ENCODE measurements at places on chromosomes 1 and 21.

- no peak for DNase-seq
These were observed 24.4 kb downstream of the YTHDF2 start for GRCh38 chr1:28761189-28761588.

DNA sequence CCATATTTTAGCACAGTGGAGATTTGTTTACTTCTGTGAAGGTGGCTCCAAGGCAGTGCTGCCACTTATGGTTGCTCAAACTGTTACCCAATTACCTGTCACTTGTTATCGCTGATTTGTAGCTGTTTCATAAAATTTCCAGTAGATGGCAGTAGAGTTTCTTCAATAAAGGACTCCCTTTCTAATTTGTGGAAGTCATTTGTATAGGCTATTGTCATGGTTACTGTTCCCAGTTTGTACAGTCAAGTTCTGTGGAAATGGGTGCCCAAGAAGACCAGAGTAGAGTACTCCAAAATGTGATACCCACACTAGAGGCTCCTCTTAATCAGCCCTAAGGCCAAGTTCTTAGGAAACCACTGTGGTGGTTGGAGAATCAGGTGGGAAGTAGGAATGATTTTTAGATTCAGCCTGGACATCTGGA, 186.1 kb downstream of the CLEC20A start:
- peak; percentile 84 for DNase-seq

- DNase-seq, result peak; percentile 22
These were observed 3.9 kb upstream of the PCNX2 start for GRCh38 chr1:233299450-233299849.

GRCh38 chr1:157363660-157364140, 188.6 kb downstream of the FCRL5 start:
- DNase-seq, result peak; percentile 67

DNA sequence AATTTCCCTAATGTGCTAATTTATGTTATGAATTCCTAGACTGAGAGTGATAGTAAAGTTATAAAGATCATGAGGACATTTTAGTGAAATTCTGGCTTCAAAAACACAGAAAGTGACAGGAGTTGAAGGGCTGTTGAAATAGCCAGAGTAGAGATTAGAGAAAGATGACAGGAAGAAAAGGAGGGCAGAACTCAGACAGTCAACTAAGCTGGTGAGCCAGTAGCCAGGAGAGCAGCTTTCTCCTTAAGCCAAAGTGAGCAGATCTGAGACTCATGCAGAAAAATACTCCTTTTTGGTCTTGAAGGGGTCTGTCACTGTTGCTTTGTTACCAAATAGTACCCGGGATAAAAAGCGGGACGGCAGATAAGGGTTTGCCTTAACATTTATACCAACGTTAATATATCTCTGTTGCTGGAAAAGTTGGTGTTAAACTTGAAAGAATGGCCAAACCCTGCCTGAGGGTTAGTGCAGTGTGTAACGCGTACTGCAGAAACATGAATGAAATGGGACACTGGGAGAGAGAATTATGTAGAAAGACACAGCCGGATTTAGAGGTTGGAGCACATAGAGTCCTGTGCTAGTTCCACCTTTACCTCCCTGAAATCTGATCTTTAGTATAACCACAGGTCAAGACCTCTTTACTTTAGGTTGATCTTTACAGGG, 12.8 kb downstream of the AHCYL1 start:
- no peak for DNase-seq

DNA sequence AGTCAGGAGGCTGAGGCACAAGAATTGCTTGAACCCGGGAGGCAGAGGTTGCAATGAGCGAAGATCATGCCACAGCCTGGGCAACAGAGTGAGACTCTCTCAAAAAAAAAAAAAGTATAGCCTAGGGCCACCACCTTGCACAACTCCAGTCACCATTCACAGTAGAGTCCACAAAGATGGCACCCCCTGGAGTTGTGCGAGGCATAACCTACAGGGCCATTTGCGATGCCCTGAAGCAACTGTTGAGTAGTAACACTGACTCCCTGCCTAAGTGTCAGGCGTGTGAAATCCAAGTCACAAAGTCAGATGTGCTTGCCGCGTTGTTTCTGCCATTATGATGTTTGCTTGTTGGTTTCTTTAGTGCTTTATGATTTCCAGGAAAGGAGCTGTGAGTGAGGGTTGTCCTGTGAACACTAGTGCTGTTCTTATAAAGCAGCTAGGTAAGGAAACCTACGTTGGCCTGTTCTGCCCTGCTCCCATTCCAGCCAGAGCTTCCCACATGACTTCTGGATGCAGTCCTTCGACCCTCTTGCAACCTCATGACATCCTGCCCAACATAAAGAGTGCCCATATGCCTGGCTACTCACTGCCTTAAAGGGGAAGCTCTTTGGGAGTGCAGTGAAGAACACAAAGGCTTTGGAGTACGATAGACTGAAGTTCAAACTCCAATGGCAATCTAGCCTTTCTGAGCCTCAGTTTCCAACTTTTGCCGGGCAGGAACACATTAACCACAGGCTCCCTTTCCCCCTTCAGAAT, 29.8 kb downstream of the FHAD1 start:
- peak; percentile 41 for DNase-seq

GRCh38 chr1:117673405-117673804, 67.6 kb downstream of the TENT5C start:
- DNase-seq, result no peak

GRCh38 chr1:51575406-51576084, 41.3 kb upstream of the OSBPL9 start:
- peak; percentile 40 for DNase-seq

DNA sequence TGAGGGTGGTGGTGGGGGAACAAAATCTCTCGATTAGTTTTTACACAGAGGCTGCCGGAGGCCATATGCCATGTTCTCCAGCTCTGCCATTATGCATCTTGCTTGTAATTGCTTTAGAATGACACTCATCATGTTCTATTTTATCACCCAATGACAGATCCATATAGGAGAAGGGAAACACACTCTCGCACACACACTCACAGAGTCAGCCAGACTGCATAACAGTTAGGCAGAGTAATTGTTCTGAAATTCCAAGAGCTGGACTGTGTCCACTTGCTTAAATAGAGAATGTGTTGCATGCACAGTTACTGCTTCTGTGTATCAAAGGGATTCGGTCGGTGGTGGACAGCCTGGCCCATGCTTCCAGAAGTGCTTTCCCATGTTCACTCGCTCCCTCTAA, 30.6 kb downstream of the KCND3 start:
- no peak for DNase-seq

GRCh38 chr1:12345350-12346217, 115.8 kb downstream of the VPS13D start:
- no peak for DNase-seq

- DNase-seq, result no peak
These were observed 9.9 kb downstream of the LMO4 start for GRCh38 chr1:87338566-87338965.

GRCh38 chr1:9253004-9253403, 18.4 kb downstream of the H6PD start:
- peak; percentile 11 for DNase-seq

DNA sequence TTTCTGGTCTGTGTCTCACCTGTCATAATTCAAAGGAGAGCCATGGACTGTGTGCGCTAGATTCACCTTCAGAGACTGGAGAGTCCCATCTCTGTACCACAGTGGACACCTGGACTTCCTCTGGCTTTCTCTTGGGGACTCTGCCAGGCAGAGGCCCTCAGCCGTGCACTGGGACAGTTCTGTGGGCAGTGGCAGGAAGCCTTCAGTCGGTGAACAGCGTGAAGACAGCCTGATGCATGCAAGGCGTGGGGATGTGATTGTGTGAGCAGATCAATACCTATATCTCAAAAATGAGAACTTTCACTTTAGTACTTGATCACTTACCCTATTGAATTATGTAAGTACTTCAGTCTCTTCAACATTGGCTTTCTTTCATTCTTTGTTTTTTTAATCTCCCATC, 245.3 kb downstream of the DISC1 start:
- DNase-seq, result no peak

- no peak for DNase-seq
These were observed 185.4 kb upstream of the AJAP1 start for GRCh38 chr1:4468804-4469514.

DNA sequence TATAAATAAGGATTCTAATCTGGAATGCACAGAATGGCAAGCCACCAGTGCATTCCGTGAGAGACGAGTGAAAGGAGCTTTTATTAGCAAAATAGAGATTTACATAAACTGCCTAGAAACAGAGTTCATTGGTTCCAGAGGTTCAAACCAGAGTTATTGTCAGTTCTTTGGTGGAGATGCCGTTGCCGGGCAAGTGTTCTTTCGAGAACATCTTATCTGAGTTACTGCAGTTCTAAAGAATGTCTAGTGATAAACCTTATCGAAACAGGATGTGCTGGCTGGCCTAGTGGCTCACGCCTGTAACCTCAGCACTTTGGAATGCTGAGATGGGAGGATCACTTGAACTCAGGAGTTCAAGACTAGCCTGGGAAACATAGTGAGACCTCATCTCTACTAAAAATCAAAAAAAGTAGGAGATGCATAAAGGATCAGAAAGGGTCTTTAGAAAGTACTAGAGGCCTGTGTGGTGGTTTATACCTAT, 19.9 kb upstream of the EVI5 start:
- peak; percentile 96 for DNase-seq

- peak; percentile 8 for DNase-seq
These were observed 80.3 kb downstream of the LRIG2 start for GRCh38 chr1:113153116-113153803.

- DNase-seq, result no peak
These were observed 45.7 kb downstream of the PAX7 start for GRCh38 chr1:18676332-18676781.

DNA sequence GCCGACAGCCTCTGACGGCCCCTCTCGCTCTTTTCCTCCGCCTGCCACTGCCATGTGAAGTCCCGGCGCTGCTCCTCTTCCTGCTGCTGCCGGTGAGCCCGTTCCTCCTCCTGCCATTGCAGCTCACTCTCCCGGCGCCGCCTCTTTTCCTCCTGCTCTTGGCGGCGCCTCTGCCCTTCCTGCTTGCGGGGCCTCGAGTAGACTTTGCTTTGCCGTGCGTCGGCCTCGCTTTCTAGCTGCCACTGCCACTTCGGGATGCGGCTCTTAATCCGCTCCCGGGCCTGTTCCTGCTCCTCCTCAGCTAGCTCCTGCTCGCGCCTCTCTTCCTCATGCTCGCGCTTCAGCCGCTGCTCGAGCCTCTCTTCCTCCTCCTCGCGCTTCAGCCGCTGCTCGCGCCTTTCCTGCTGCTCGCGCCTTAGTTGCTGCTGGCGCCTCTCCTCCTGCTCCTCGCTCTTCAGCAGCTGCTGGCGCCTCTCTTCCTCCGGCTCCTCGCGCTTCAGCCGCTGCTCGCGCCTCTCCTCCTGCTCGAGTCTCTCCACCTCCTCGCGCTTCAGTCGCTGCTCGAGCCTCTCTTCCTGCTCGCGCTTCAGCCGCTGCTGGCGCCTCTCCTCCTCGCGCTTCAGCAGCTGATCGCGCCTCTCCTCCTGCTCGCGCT, 4.3 kb downstream of the TCHH start:
- DNase-seq, result peak; percentile 35

DNA sequence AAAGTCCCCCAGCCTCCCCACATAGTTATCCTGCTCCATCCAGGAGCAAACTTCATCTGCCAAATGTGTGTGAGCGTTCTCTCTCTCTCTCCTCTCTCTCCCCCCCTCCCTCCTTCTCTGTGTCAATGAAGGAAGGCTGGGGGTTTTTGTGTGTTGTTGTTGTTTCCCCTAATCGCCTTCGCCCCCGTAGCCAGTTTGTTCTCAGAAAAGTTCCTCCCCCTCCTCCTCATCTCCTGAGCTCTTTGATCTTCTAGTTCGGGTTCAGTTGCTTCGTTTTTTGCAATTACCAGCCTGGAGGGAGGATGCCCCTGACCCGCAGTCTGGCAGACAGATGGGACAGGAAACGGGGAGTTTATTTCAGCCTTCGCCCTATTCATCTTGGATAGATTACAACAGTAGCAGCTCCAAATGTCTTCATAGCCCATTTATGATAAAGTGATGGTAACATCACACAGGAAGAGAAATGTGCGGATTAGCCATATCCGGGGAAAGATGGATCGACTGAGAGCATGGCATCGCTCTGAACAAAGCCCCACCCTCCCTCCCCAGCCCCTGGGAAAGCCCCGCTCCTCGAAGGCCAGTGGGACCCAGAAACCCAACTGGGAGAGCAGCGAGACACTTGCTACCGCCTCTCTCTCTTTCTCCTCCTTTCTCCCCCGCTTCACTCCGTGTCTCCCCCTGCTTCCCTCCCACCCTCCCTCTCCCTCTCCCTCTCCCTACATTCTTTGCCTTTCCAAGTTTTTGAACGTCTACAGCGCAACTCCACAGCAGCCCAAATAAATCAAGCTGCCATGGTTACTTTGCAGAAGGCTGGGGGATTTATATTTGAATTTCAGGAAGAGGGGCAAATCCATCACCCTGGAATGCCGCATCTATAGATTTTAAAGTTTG, 139.7 kb upstream of the ARHGEF16 start:
- no peak for DNase-seq

- no peak for DNase-seq
These were observed 1326.7 kb downstream of the MRPL39 start for GRCh38 chr21:24280596-24280995.

DNA sequence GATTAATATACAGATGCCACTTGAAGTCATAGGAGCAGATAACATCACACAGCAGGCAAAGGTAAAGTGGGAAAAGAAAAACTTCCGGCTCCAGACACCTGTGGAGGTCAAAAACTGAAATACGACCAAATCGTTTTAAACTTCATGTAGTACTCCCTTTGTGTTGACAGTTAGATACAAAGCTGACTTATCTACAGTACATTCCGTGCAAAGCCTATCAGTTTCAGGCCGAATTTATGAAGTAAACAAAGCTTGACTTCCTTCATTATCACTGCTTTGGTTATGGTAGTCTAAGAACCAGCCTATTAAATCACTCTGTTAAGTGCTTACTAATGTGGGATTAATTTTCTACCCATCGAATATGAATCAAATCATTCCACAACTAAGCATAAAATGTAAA, 156.3 kb downstream of the SMYD3 start:
- DNase-seq, result no peak

- DNase-seq, result no peak
These were observed 9.2 kb upstream of the DENND2D start for GRCh38 chr1:111209622-111210021.

DNA sequence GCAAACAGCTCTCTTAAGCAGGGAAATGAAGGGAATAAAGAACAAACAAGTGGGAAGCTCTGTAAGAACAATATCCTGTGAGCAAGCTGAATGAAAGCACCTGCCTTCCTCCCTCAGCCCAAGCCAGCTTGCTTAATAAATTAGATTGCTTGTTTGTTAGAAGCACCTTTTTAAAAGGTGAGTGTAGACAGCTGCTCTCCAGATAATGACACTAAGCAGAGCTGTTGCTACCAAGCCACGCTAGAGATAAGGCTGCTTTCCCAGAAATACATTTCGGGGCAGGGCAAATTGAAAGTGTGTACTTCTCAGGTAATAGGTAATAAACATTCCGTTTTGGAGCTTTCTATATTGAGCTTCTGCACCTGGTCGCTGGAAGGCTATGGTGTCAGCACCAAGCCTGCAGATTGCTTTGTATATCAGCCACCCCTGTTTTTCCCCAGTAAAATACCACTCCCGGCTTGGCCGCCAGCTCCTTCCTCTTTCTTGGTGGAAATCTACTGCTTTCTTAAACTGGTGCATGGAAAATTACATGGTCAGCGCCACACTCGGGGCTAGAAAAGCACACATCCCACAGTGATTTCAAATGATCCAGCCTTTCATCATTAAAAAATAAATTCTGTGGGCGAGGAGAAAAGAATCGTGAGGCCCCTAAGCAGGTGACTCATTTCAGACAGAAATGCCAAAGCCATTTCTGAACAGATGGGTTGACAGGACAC, 151.3 kb downstream of the ETS2 start:
- no peak for DNase-seq

- no peak for DNase-seq
These were observed 11.5 kb downstream of the PI4KB start for GRCh38 chr1:151315565-151316235.
